Left ventricle myocardium inferior (tissue), 1 donor: ENCODE measurements at places on chromosomes 2 and 18. TPM values are rescaled to one million over a fixed set of nuclear protein-coding genes. Genes with fewer than 3 reads are reported as not detected.

GRCh38 chr2:65402780-65403528 is 29.4 kb downstream of the SPRED2 start:
- DNase-seq, result no peak

Gene DTYMK
- 10.6 TPM for total RNA-seq

- no peak for DNase-seq
Measured at GRCh38 chr2:226969417-226970080, 133.7 kb downstream of the RHBDD1 start.

DNA sequence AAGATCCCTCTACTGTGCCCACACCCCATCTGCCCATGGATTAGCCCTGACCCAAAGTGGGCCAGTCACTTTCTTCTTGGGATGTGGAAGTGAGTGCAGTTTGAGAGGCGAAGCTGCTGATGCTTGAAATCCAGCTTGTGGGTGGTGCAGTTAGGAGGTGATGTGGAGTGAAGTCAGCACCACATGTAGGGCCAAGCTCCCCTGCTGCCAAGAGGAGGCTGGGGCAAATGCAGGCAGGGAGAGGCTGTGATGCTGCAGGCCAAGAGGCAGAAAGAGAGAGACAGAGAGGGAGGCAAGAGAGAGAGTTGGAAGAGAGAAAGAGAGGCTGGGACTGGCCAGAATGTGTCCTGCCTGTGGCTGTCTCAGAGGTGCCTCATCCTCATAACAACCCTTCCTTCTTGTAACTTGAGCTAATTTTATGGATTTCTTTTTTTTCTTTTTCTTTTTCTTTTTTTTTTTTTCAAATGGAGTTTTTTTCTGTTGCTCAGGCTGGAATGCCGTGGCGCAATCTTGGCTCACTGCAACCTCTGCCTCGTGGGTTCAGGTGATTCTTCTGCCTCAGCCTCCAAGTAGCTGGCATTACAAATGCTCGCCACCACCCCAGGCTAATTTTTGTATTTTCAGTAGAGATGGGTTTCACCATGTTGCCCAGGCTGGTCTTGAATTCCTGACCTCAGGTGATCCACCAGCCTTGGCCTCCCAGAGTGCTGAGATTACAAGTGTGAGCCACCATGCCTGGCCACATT is 35.3 kb upstream of the CAB39 start:
- DNase-seq, result no peak

Gene DPYSL5
- total RNA-seq, result not detected

DNA sequence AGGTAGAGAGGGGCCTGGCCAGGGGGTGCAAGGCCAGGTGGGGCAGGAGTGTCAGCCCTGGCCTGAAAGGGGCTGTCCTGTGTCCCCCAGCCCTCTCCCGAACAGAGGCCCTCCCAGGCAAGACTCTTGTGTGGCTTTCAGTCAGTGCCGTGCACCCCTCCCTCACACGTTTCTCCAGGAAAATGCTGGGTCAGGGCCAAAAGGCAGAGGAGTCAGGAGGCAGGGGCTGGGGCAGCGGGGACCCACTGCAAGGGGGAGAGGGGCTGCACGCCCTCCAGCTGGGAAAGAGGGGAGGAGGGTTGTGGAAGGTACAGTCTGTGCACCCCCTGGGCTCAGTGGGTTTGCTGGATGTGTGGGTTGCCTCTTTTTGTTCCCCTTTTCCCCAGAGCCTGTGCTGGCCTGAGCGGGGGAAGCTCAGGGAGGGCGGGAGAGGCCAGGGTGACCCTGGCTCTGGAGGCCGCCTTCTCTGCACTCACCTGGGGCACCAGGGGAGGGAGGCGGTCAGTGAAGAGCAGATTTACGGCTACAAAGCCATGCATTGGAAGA is 4.1 kb downstream of the KCNF1 start:
- no peak for DNase-seq

- DNase-seq, result no peak
Measured at GRCh38 chr2:39269941-39270340, 26.2 kb upstream of the CDKL4 start.

Gene ALLC
- not detected for total RNA-seq

Gene CABYR
- total RNA-seq, result not detected

Gene CD207
- total RNA-seq, result not detected
